ENCODE measurements at places on chromosomes 16 and 17.
A peak's percentile ranks its signal among the peaks of the same experiment; 100 is the strongest.

DNA sequence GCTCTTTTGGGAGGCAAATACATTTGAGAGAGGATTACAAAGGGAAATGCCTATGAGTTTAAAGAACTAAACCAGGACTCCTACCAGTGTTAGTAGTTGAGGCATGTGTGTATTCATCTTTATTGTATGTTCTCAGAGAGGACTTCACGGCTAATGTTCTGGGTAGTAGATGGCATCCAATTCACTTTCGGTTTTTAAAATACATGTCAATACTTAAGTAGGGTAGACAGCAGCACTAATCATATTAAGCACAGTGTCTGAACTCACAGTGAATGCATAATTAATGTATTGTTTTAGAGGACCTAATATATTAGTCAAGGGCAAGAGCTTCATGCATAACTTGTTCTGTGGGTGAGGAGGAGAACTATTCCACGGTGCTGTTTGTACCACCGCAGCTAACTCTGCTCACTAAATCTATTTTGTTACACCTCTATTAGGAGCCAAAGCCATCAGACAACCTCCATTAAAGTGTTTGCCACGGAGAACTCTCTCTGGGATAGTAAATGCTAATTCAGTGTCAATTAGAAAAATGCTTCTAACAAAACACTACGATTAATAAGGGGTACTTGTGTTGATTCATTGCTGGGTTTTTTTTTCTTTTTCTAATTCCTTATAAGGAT lies 56.3 kb downstream of the COX10 start:
- DNase-seq, result no peak

DNA sequence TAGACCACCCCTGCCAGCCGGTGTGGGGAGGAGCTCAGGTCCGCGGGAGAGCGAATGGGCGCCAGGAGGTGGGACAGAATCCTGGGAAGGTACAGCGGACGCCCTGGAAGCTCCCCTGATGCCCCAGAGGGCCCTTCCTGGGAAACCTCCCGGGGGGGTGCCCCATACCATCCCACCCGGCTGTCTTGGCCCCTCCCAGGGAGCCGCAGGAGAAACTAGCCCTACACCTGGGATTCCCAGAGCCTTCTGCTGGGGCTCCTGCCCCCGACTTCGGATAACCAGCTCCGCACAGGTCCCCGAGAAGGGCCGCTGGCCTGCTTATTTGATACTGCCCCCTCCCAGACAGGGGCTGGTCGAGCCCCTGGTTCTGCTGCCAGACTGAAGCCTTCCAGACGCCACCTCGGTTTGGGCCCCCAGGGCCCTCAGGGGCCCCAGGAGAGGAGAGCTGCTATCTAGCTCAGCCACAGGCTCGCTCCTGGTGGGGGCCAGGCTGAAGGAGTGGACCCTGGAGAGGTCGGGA lies 3.0 kb upstream of the CBX4 start:
- DNase-seq, result no peak

- peak; percentile 80 for DNase-seq
Observed at GRCh38 chr17:57946798-57947358, 8.3 kb downstream of the CUEDC1 start.

DNA sequence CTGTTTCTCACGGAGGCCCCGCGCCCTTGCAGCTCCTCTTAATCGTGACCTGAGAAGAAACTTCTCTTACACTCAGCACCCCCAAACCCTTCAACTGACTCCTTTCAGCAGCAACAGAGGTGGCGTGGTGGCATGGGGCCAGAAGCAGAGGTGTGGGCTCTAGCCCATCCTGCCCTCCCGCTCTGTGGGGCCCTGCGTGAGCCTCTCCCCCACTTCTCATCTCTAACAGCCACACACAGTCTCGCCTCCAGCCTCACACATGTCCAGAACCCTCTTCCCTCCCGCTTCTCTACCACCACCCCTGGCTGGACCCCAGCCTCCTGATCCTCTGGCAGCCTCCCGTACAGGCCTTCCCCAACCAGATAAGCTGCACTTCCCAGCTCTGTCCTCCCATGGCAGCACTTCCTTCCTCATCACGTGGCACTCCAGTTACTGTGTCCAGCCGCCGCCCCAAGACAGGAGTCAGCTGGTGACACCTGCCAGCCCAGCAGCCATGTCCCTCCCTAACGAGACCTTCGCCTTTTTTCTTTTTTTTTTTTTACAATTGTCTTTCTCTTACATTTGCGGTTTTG lies 30.5 kb downstream of the NSMCE1 start:
- no peak for DNase-seq

GRCh38 chr16:4660454-4661007 lies 32.8 kb upstream of the NUDT16L1 start:
- no peak for DNase-seq

- no peak for DNase-seq
Observed at GRCh38 chr17:66976781-66977201, 12.3 kb downstream of the CACNG4 start.

DNA sequence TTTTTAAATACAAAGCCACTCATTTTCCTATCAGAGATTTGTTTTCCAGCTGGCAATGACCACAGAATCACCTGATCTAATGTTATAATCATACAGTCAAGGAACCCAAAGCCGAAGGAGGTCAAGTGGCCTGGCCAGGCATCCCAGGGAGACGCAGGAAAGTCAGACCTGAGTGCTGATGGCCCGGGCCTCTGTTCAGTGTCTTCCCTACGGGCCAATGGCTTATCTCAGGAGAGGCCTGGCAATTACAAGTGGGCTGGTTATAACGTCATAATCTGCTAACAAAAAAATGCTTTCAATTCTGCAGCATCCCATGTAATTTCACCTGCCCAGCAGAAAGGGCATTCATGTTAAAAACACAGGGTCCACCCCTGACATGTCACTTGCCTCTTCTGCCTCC lies 43.5 kb downstream of the ARHGAP17 start:
- no peak for DNase-seq

GRCh38 chr16:57372372-57373116 lies at the start of gene CX3CL1:
TSS of gene CX3CL1 (plus strand) at chr16:57372490. CDS start at chr16:57372569, 79 bp downstream.
- DNase-seq, result no peak

GRCh38 chr17:6170349-6170748 lies 100.2 kb downstream of the WSCD1 start:
- DNase-seq, result no peak

- no peak for DNase-seq
Observed at GRCh38 chr17:28578246-28579195, 1.8 kb upstream of the ALDOC start.

DNA sequence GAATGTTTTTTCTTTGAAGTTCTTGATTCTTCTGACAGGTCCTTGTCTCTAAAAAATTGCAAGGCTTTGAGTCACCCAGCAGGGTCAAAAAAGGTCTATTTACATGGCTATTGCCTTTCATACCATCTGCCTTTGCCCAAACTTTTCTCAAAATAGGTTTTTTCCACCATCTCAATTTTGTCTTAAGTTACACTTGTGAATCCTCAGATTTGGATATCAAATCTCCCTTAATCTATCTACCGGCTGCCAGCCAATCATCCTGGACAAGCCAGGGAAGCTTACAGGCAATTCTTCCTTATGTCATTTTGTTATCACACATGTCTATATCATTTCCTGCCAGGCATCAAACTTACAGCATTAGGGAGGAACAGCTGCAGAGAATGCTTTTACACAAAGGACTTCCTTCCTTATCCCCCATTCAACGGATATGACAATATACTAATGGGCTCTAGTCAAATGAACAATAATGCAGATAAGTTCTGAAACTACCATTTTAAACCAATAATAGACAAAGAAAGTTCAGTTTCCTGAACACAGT lies 104.1 kb upstream of the CORO6 start:
- no peak for DNase-seq

GRCh38 chr17:32386844-32387243 lies 36.9 kb downstream of the ZNF207 start:
- DNase-seq, result no peak

- no peak for DNase-seq
Observed at GRCh38 chr16:76984196-76984595, 206.8 kb upstream of the MON1B start.
